ENCODE measurements at places on chromosomes 5 and 9.

DNA sequence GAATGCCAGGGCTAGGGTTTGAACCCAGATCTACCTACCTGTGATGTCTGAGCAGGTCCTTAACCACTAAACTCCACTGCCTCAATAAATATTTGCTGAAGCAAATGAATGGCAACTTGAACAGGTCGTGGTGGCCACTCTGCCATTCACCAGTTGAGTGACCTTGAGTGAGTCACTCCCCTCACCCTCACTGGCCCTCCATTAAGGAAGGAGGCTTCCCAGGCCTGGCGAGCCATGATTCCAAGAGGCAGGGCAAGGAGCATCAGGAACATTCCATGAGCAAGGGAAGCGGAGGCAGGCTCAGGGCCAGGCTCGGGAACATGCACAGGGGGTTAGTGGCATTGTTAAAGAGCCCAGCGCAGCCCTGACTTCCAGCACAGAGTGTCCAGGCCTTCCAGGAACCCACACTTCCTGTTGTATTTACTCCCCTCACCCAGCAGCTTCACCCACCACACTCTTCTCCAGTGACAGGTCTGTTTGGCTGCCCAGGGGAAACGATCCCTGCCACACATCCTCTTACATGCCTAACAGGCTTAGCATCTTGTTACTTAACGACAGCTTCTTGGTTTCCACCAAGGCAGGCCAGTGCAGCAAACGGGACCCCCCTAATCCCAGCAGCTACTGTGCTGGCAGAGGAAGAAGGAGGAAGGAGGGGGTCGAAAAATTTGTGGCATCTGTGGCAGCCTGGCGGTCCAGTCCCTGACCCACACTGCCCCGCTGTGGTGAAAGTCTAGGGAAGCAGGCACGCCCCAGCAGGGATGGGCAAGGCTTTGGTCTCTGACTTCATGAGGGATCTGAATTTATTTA lies 43.7 kb upstream of the TTC1 start:
- no peak for DNase-seq

DNA sequence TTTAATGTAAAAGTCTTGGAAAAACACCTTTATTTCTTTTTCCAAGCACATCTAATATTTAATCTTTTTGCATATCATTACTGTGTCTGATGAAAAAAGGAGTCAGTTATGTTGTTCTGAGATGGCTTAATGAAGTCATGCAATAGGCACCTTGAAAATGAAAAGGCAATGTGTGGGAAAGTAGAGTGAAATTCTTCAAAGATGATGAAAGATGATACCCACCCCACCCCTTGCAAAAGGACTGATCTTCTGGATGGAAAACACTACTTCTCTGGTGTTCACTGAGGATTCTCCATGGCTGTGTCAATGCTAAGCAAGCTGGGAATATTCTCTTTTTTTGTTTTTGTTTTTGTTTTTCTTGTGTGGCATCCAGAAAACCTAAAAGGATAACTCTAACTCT lies 47.9 kb upstream of the TRPC7 start:
- DNase-seq: no peak

DNA sequence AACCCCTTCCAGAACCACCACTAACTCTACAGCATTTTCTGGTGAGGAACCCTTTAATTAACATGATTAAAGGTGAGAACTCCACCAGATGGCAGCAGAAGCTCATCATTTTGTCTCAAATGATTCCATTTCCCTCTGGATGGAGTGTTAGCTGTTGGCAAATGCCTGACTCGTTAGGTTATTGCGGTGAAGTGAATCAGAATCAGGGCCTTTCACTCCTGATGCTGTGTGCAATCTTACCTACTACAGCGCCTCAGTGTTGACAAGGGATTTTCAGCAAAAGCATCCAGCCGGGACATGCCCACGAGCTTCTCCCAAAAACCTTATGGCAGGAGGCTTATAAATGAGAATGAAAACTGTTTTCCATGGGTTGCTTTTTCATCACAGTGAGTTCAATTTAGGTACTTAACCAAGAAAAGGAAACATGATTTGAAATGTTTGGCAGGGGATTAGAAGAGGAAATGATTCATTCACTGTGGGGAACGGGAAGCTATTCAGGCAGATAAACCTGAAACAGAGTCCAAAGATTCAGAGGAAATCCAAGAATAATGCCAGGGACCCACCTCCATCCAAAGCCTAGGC lies 48.0 kb upstream of the CAST start:
- no peak for DNase-seq

DNA sequence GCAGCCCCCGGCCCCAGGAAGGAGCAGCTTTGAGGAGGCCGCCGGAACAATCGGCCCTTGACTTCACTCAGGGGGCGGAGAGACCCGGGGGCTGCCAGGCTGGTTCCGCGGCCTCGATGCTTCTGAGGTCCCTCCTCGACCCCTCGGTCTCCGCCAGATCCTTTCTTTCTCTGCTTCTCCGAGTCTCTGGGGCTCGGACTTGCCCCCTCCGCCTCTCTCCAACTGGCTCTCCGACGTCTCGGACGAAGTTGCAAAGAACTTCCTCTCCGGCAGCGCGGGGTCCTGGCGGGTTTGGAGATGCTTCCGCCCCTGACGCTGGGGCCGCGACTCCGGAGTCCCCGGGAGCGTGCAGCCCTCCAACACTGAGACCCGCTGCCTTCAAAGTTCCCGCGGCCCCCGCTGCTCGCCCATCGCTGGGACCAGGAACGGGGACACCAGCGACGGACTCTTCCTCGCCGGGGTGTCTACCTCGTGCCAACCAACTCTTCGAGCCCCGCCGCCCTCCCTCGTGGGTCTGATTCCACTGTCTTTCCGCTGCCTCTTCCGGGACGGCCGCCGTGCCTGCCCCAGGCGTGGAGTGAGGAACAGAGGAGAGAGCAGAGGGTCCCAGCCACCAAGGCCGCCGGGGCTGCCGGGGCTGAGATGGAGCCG lies 7.0 kb downstream of the PAX5 start:
- no peak for DNase-seq

- no peak for DNase-seq
Observed at GRCh38 chr5:61674378-61674777, 342.3 kb downstream of the ZSWIM6 start.

Data from coronary artery (tissue), 2 donors.